ENCODE measurements at places on chromosomes 6 and 20.

- DNase-seq = no peak
These were observed 91.2 kb upstream of the SULF2 start for GRCh38 chr20:47876311-47877088.

GRCh38 chr6:117960877-117961276 lies 53.8 kb downstream of the SLC35F1 start:
- DNase-seq = no peak

GRCh38 chr20:6173481-6173880 lies 50.7 kb upstream of the FERMT1 start:
- no peak for DNase-seq

DNA sequence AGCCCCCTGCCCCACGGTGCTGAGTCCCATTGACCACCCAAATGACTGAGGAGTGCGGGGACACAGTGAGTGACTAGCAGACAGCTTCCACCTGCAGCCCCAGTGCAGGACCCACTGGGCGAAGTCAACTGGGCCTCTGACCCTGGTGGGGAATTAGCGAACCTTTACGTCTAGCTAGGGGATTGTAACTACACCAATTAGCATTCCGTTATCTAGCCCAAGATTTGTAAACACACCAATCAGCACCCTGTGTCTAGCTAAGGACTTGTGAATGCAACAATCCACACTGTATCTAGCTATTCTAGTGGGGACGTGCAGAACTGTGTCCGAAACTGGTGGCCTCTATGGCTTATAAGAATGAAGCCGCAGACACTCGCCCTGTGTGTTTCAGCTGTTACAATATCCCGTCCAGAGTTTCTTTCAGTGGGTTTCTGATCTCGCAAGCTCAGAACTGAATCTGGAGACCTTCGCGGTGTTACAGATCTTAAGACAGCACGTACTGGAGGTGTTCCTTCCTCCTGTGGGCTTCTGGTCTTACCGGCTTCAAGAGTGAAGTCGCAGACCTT lies 21.1 kb upstream of the GMPR start:
- no peak for DNase-seq

DNA sequence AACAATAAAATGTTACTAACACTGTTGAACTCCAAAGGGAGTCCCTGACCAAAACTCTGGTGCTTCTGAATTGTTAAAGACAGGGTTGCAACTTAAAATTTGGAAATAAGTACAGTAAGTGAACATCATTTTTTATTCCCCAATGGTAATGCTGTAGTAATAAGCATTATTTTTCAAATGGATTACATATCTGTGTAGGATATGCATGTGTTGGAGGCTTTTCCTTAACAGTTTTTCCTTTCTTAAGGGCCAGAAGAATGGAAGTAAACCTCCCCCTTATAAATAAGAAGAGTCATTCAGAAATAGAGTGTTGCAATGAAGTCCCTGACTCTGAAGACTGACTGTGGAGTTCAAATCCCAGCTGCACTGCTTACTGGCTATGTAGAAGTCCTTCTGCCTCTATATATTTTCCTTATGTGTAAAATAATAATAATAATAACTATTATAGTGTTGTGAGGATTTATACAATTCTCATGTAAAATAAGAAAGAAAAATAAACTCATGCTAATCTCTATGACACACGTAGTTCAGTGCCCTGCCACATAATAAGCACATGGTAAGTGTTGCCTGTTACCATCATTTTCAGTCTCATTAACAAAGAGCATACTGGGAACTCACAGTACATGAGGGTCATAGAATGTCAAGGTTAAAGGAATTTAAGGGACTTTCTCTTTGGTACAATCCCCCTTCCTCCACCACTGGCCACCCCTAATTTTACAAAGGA lies 129.8 kb upstream of the SMLR1 start:
- DNase-seq = no peak

GRCh38 chr20:24694727-24695528 lies 225.5 kb downstream of the SYNDIG1 start:
- DNase-seq = no peak

GRCh38 chr6:132414761-132415160 lies 13.5 kb upstream of the MOXD1 start:
- DNase-seq = no peak

- DNase-seq = peak; percentile 15
These were observed 66.0 kb downstream of the ZBTB2 start for GRCh38 chr6:151325075-151326050.

GRCh38 chr6:30206152-30206551 lies 7.1 kb downstream of the TRIM26 start:
- DNase-seq = no peak

DNA sequence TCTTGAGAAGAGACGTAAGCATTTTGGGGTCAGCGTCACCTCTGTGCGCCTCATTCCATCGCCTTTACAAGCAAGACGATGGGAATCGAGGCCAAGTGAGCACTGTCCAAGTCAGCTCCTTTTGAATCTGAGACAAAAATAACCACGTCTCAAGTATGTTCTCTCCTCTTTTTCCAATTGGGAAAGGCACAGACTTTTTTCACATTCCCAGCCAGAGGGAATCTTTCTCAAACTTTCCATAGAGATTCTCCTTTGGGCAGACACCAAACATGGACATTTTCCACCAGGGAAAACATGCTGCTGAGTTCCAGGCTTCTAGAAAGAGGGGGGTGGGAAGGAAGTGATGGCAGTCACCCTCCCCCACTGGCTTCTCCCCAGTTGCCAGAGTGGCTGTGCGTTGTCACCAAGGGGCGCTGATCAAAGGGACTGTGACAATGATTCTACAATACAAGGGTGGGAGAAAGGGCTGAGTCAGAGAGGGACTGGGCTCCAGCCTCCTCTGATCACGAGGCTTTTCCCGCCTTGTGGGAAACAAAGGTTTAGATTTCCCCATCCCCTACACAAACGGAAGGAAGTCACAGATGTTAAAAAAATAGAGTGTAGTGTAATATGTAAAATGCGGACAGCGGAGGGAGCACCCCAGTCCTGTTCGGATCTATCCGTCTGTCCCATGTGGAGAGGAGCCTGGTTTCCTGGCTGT lies 281.9 kb upstream of the RNF24 start:
- no peak for DNase-seq

- no peak for DNase-seq
These were observed 3.5 kb downstream of the SIRPA start for GRCh38 chr20:1898482-1899240.

DNA sequence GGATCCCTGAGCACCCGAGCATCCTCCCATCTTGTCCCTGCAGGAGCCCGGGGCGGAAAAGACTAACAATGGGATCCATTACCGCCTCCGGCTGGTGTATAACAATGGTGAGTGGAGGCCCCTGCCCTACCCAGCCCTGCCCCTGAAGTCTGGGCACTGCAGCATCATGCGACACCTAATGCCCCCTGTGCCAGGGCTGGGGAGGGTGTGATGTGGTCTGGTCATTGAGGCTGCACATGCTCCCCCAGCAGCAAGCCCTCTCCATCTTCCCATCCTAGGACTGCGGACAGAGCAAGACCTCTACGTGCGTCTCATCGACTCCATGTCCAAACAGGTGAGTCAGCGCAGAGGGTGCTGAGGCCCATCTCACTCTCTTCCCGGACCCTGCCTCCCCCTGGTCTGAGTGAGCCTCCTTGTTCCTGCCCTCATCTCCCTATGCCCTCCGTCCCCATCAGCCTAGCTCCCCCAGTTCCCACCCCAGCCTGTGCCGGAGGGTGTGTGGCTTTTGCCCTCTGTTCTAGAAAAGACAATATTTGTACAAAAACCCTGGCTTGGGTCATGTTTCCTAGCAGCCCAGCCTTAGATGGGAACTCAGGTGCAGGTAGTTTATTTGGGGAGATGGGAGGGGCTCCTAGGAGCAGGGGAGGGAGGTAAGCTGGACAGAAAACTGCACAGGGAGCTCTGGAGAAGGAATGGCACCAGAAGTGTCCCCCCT lies 13.5 kb downstream of the EBF4 start:
- DNase-seq = no peak

GRCh38 chr6:35804996-35805736 lies at the start of gene LHFPL5:
Gene LHFPL5 (plus strand): TSS chr6:35805352. CDS start chr6:35805671, 319 bp downstream.
- peak; percentile 9 for DNase-seq

DNA sequence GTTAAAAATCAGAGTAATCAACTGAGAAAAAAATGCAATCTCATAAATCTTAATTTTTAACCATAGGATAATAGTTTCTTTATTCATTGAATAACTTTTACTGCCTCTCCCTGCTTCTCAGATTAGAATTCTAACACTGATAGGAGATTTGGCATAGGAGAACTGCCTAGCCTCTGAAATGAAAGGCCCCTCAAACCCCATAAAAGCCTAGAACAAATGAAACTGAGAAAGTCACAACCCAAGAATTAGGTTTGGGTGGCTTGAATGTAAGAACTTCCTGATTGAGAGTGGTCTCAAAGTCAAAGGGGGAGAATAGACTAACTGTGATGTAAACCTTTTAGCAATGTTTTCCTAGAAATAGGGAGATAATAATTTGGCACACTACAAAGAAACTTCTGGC lies 52.2 kb downstream of the SAMD5 start:
- no peak for DNase-seq

DNA sequence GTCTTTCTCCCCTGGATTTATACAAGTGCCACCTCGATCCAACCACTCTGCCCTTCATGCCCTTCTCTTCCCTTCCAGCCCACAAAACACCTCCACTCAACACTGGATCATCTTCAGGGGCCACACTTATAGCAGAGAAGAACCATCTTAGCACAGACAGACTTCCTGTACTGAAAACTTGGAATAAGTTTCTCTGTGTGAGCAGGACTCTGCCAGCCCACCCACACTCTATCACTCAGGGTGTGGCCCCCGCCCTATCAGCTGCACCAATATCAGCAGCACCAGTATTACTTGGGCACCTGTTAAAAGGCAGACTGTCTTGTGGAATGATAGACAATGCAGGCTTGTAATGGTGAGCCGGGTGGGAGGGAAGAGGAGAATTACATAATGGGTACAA lies 86.7 kb downstream of the SCML4 start:
- peak; percentile 56 for DNase-seq

DNA sequence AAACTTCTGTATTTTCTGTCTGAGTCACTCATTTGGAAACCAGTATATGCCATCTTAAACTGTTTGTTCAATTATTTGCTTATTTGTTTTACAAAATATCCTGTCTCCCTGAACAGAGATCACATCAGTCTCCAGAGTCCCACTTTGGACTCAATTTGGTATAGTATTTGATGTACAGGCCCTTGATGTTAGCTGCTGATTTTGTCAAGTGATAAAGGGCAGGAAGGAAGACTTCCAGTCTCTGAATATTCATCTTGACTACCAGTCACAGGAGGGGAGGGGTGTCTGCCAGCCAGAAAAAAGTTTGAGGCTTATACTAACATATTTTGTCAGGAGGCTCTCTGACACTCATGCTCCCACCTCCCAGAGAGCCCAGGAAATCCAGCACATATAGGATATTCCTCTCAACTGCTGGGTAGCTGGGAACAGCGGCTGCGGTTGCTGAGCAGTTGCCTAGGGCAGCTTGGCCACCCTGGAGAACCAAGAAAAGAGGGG lies 376.8 kb upstream of the RUNX2 start:
- DNase-seq = no peak

DNA sequence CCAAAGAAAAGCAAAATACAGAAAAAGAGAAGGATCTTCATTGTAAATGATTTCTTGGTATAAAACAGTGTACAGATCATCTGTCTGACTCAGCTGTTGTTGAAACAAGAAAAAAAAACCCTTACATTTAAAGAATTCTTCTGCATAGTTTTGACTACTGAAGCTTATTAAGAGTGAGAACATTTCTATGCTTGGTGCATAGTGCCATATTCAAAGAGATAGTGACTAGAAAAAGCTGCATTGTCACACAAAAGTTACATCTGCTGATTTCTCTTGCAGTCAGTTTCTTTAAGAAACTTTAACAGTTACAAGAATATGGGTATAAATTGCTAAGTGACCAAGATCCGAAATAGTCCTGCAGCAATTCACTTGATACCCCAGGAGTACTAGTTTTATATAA lies at the start of gene DEFB112:
Gene DEFB112, minus strand, starts transcription at position 101 of the 400 bp plus-strand sequence. Its CDS starts 60 bp downstream, at position 41.
- no peak for DNase-seq

DNA sequence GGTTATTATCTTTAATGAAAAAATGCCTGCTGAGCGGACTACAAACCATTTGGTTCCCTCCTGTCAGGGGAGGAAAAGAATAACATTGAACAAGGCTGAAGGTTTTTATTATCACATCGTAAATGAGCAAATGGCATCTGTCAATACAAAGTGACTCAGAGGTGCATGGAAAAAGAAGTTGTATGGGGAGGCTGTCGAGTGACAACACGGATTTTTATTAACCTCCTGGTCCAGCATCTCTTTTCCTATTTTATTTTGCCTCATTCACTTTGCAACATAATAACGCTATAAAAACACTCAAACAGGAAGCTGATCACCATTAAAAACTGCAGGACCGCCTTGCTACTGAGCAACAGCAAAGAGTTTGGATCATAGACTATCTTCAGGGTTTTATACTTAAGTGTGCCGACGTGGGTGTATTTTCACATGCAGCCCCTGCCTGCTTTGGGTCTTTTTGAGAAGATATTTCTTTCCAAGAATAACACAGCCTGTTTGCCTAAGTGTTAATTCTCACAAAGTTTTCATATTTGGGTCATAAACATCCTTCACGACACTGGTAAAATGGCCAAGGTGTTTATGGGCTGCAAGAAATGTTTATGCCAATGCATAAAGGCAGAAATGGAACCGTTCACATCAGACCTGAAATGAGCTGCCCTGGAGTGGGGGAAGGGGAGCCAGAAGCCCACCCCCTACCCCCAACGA lies 132.1 kb upstream of the SALL4 start:
- DNase-seq = no peak

GRCh38 chr6:104784884-104785283 lies 74.8 kb downstream of the HACE1 start:
- DNase-seq = no peak

DNA sequence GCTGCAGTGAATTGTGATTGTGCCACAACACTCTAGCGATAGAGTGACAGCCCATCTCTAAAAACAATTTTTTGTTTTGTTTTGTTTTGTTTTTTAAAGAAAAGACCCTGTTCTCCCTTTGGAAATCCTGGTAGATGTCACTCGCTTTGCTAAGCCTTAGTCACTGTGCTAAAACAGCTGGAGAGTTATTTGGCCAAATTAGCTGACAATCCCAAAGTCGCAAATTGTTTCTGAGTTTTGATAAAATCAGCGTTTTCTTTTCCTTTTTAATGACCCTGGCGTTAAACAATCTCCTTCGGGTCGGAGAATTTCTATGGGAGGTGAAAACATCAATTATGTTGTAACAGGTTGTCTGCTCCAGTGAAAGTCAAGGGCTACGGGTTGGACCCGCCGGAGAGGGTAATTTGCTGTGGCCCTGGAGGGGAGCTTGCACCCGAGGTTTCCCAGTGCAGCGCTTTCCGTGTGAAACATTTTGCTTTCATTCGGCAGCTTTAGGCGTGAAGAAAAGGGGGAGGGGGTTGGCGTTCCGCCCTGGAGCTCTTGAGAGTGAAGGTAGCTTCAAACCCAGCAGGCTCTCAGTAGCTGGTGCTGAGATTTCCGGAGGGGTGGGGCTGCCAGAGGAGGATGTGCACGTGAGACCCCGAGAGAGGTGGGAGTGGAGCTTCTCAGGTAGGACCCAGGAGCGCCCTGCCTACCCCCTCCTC lies 296.6 kb downstream of the PHACTR1 start:
- no peak for DNase-seq

DNA sequence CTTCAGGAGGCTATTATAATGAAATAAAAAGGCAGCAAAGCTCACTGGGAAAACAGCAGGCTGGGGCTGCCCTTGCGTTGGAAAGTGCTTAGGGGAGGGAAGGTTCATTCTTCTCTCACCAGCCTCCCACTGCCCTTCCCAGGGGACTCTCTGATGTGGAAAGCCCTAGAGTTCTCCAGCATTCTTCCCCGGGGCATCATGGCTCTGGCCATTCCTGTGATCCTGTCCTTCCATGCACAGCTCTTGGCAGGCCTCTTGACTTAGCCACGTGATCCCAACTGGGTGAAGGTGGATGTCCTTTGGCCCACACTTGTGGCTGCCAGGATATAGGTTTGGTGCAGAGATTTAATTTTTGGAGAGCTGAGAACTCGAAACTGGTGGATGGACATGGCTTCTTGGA lies 58.0 kb upstream of the ZNF831 start:
- DNase-seq = no peak
